ENCODE measurements at places on chromosomes 2 and 18.
A peak's percentile ranks its signal among the peaks of the same experiment; 100 is the strongest.

DNA sequence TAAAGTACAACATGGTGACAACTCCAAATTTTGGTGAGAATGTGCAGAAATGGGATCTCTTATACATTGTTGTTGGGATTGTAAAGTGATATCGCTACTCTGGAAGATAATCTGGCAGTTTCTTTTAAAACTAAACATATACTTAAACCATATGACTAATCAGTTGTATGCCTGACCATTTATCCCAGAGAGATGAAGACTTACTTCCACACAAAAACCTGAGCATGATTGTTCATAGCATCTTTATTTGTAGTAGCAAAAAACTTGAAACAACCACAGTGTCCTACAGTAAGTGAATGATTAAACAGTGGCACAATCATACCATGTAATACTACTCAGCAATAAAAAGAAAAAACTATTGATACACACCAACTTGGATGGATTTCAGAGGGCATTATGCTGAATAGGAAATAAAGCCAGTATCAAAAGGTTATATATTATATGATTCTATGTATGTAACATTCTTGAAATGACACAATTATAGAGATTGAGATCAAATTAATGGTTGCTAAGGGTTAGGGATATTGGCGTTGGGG is 47.3 kb downstream of the EPB41L5 start:
- DNase-seq: no peak

DNA sequence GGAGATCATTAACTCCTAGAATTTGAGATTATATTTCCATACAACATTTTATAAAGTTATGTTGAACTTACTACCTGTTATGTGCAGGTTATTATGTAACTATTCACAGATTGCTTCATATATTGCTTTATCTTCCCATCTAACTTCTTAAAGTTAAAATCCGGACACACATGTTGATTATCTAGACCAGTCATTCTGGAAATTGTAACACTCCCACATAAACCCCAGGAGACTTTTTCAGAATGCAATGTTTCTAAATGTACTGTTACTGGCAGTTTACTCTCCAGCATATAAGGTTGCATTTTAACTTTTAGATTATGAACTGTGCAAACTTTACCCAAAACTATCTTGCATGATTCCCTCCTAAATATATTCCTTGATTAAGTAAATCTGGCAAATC is 70.5 kb upstream of the FAM117B start:
- DNase-seq: no peak

DNA sequence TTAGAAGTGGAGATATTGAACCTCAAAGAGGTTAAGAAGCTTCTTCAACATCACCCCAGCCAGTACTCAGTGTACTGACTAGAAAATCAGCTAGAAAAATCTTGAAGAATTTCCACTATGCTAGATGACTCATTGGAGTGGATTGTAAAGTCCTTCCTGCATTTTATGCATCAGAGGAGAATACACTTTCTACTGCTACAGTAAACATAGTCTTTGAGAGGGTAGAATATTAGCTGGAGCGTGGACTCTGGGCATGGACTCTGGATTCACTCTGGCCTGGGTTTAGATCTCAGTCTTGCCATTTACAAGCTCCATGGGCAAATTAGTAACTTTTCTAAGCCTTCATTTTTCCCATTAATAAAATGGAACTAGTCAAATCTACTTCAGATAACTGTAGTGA is 215.9 kb downstream of the IRS1 start:
- DNase-seq: no peak

DNA sequence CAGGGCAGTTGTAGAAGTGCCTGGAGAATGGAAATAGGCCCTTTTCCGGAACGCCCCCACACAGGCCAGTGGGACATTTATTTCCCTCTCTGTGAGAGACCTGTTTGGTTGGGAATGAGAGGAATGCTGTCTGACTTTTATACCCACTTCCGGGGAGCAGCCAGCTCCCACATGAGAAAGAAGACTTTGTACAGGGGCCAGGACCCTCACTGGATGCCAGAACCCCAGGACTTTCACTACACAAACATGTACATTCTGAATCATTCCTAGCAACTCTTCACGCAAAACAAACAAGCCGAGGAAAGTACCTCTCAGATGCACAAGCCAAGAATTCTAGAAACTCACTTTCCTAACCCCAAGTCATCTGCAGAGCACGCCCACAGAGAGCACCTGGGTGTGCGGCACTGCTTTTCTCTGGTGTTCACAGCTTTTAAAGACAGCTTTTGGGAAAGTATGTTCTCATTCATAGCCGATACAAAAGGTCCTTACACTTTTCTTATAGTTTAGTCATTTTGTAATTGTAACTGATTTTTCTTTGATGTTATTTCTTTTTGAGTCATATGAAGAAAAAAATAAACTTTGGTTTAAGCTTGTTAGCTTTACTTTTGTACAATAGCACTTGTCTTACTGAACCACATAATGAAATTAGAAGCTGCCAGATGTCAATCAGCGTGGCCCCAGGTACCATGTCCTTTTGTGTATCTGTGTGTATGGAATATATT is 856.1 kb upstream of the ID2 start:
- DNase-seq: no peak

GRCh38 chr2:220473611-220474010 is 846.2 kb downstream of the SLC4A3 start:
- no peak for DNase-seq

- DNase-seq: no peak
Observed at GRCh38 chr2:106208874-106209273, 14.8 kb upstream of the UXS1 start.

- DNase-seq: no peak
Observed at GRCh38 chr2:15941871-15942710, 1.7 kb downstream of the MYCN start.

- DNase-seq: peak; percentile 10
Observed at GRCh38 chr2:173307293-173307692, 47.4 kb upstream of the CDCA7 start.

GRCh38 chr2:31505111-31505510 is 75.6 kb downstream of the SRD5A2 start:
- DNase-seq: no peak

- no peak for DNase-seq
Observed at GRCh38 chr2:219405451-219405850, 12.7 kb upstream of the DES start.

DNA sequence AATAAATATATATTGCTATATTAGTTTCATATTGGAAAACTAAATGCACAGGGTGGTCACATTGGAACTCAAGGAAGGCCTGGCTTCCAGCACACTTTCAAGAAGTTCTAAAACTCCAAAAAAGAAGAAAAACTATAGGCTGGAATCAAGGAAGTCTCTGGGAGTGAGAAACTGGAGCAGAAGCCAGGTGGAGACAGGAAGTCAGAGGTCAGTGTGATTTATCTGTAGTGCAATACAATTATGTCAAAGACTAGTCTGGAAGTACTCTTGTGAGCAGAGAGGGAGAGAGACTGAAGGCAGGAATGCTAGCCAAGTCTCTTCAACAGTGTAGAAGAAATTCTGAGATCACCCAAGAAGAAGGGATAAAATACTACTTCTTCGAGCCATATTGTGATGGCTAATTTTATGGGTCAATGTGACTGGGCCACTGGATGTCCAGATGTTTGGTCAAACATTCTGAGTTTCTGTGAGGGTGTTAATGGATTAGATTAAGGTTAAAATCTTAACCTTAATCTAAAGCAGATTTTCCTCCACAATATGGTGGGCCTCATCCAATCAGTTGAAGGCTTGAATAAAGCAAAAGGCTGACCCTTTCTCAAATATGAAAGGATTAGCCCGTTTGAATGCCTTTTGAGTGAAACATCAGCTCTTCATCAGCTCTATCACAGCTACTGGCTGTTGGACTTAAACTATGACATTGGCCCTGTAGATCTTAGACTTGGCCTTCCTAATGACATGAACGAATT is 208.0 kb downstream of the TDRD15 start:
- no peak for DNase-seq

- no peak for DNase-seq
Observed at GRCh38 chr2:138063181-138063580, 98.9 kb downstream of the HNMT start.

GRCh38 chr2:100632037-100632436 is 69.2 kb downstream of the PDCL3 start:
- no peak for DNase-seq

DNA sequence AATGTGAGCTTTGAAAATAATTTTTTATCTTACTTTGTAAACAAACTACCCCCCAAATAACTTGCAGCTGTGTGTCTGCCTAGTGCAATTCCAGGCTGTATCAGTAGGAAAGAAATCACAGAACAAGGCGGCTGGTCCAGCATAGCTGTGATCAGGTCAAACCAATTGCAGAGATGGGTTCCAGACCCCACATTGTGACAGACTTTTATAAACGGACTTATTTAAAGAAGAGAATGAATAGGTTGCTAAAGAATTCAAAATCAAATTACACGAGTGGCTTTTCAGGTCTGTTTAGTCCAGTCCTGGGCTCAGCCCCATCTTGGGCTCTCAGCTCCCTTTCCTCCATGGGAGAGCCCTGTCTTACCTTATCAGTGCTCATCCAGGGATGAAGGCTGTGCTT is 11.1 kb downstream of the BMP10 start:
- no peak for DNase-seq

DNA sequence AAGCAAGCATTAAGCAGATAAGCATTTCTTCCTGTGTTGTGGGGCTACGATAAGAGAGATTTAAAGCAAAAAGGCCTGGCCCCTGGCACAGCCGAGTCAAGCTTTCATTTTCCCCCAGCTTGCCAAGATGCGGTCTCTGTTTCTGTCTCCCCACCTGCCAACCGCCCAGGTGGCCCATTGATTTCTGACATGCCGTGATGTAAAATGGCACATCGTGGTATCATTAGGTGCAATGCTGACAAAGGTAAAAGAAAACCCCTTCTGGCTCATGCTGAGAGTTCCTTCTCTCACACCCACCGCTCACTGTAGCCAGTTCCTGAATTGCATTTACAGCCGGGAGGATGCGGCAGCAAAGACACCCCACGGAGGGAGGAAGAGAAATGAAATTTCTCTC is 62.8 kb downstream of the BOD1L2 start:
- no peak for DNase-seq

GRCh38 chr2:95052804-95053479 is 27.4 kb downstream of the MAL start:
- no peak for DNase-seq

GRCh38 chr2:73823916-73824523 is 4.7 kb upstream of the STAMBP start:
- DNase-seq: peak; percentile 74

DNA sequence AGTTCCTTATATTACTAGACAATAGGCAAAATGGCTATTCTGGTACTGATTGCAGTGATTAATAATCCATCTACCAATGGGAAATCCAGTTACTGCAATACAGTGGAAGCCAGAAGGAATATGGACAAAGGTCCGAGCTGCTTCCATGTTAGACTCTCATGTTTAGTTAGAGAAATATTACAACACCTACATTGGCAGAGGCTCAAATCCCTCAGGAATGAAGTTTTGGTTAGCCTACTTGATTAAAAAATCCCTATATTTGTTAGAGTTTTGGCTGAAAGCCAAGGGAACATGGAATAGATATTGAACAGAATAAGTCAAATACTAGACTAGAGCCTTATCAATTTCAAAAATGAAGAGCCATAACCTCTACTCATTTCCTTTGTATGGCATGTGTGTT is 48.5 kb downstream of the ARL6IP6 start:
- no peak for DNase-seq

GRCh38 chr2:30974092-30974491 is 164.1 kb downstream of the GALNT14 start:
- no peak for DNase-seq

DNA sequence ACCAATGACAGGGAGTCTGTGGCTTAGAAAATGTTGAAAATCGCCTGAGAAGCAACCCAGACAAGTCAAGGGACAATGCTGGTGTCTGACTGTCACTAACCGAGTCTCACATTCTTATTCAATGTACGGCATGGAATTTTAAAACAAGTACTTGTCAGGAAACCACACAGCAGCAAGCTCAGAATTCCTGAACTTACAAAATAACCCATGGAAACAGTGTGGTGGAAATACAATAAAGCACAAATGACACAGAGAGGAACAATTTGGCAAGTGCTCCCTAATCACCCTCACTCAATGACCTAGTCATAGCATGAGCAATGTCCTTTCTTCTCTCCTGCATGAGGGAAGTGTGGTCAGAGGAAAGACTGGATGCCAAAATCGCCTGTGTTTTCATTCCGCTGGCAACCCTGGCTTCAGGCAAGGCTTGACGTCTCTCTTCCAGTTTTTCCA is 154.0 kb downstream of the SATB2 start:
- peak; percentile 88 for DNase-seq
